ENCODE measurements at places on chromosomes 2 and 18. TPM values are rescaled to one million over a fixed set of nuclear protein-coding genes. Genes with fewer than 3 reads are reported as not detected.

- no peaks in the 10 kb centered on the region for H3K36me3 ChIP-seq
- peaks cover 6% of the 10 kb centered on the region for H3K4me1 ChIP-seq
- no peak for DNase-seq
- peak overlapping the region; percentile 86 for H3K4me3 ChIP-seq
- no peaks in the 10 kb centered on the region for H3K27me3 ChIP-seq
- H3K27ac ChIP-seq: peak overlapping the region; percentile 100
These were observed 1.4 kb upstream of the HNRNPA3 start for GRCh38 chr2:177211169-177211568.

Gene CFC1
- total RNA-seq: not detected

DNA sequence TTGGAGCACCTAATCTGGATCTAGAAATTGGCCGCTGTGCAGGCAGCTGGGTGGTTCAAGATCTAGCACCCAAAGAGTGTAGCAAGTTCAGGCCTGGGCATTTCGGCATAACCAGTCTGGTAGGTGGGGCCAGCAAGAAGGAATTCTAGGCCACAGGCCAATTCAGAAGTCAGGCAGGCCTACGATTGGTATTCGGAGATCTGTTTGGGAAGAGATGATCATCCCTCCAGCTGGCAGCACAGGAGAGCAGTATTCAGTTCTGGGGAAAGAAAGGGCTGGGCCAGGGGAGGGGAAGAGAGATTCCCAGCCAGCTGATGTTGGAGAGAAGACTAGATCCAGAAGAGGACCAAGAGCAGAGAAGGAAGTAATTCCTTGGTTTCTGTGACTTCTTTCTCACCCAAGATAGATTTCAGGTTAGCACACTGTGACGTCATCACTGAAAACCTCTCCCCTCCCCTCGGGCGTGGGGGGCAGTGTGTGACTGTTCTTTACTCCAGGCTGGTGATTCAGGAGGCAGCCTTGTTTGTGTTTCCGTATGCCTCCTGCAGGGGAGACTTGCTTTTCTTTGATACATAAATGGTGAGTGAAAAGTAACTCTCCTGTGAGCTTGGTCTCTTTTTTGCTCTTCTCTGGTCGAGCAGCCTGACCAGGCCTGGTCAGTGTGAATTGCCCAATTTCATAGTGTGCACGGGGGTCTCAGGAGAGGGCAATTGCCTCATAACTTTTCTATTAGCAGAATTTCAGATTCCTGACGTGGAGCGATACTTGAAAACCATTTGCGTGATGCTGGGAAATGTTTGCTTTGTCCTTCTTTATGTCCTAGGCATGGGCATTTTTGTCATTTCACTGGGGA lies 61.1 kb downstream of the MEIS1 start:
- H3K27ac ChIP-seq: peak overlapping the region; percentile 77
- DNase-seq: peak; percentile 72
- H3K36me3 ChIP-seq: no peaks in the 10 kb centered on the region
- no peaks in the 10 kb centered on the region for H3K27me3 ChIP-seq
- H3K4me3 ChIP-seq: no peak overlapping the region
- no peaks in the 10 kb centered on the region for H3K4me1 ChIP-seq

GRCh38 chr2:222796413-222797103 lies 64.3 kb upstream of the ACSL3 start:
- peak overlapping the region; percentile 22 for H3K27ac ChIP-seq
- no peak for DNase-seq
- H3K36me3 ChIP-seq: no peaks in the 10 kb centered on the region
- H3K4me1 ChIP-seq: no peaks in the 10 kb centered on the region
- no peaks in the 10 kb centered on the region for H3K27me3 ChIP-seq

- H3K27ac ChIP-seq: peak overlapping the region; percentile 99
- H3K27me3 ChIP-seq: no peaks in the 10 kb centered on the region
- peak; percentile 61 for DNase-seq
- H3K4me3 ChIP-seq: peak overlapping the region; percentile 84
- no peaks in the 10 kb centered on the region for H3K36me3 ChIP-seq
- H3K4me1 ChIP-seq: no peaks in the 10 kb centered on the region
These were observed 1.5 kb upstream of the NR4A2 start for GRCh38 chr2:156333951-156334495.

Gene TXNDC2
- 0.16 TPM for total RNA-seq

DNA sequence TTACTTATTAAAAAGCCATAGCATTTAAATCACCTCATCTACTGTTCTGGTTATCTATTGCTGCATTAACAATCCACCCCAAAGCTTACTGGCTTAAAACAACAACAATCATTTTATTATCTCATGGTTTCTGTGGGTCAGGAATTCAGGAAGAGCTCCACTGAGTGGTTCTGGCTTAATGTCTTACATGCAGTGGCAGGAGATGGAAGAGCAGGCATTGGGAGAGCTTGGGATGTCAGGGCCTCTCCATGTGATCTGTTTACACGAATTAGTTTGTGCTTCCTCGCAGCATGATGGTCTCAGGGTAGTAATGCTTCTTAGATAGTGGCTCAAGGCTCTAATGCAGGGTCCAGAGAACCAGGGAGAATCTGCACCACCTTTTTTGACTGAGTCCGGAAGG lies 14.4 kb upstream of the REL start:
- no peaks in the 10 kb centered on the region for H3K4me1 ChIP-seq
- no peaks in the 10 kb centered on the region for H3K36me3 ChIP-seq
- no peak overlapping the region for H3K27ac ChIP-seq
- H3K4me3 ChIP-seq: no peak overlapping the region
- H3K27me3 ChIP-seq: no peaks in the 10 kb centered on the region
- DNase-seq: no peak

Gene RAB6D
- total RNA-seq: not detected

Gene STAT4
- 5.9 TPM for total RNA-seq
